Stimulated activated CD8-positive, alpha-beta memory T cell treated with anti-CD3 and anti-CD28 coated beads, Interleukin-4, amount 100 ng/mL, for 1 hour (primary cell): ENCODE measurements at places on chromosomes 2 and 18.

GRCh38 chr2:104378853-104379374, 475.0 kb upstream of the POU3F3 start:
- no peak for DNase-seq

DNA sequence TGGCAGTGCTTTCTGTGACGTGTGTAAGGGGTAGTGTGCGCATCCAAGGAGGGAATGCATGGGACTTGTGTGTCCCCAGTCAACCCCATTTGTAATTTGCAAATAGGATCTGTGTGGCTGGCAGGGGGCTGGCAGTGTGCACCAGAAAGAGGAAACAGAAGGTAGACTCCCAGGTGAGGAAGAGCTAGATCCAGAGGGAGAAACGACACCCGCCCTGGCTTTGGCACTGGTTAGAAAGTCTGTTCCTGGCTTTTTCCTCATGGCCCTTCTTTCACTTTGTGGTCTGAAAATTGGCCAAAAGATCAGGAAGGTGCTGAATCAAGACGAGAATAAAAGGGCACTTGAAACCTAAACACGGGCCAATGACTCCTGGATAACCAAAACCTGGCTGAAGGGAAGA, 33.3 kb downstream of the PRKCE start:
- no peak for DNase-seq

DNA sequence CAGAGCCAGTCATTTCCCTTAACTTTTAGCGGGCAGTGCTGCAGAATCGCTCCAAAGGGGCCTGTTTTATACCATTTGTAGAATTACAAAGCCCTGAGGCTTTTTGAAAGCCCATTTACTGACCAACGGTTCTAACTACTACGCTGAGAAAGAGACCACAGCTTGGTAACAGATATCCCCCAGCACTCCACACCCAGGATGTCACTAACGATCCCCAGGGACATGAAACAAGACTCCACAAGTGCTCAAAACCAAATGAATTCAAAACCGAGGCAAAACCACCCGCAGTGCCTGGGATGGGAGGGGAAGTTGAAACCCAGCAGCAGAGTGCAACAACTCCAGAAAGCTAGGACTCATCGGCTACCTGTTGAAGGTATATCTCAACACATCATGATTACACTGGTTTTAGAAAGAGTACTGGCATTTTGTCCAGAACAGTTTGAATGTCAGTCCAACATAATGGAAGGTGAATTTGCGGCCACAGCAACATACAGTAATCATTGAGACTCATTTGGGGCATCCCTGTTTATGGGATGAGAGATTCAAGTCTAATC, 33.6 kb upstream of the LRP2 start:
- DNase-seq, result no peak

GRCh38 chr2:88540346-88540745, 86.9 kb downstream of the EIF2AK3 start:
- no peak for DNase-seq

DNA sequence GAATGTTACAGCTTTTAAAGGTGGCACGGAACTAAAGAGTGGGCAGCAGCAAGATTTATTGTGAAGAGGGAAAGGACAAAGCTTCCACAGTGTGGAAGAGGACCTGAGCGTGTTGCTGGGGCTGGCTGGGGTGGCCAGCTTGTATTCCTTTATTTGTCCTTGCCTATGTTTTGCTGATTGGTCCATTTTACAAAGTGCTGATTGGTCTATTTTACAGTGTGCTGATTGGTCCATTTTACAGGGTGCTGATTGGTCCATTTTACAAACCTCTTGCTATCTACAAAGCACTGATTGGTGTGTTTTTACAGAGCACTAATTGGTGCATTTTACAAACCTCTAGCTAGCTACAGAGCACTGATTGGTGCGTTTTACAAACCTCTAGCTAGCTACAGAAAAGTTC, 109.7 kb upstream of the DDX18 start:
- no peak for DNase-seq

- no peak for DNase-seq
Measured at GRCh38 chr2:128531856-128532255, 213.2 kb upstream of the HS6ST1 start.

DNA sequence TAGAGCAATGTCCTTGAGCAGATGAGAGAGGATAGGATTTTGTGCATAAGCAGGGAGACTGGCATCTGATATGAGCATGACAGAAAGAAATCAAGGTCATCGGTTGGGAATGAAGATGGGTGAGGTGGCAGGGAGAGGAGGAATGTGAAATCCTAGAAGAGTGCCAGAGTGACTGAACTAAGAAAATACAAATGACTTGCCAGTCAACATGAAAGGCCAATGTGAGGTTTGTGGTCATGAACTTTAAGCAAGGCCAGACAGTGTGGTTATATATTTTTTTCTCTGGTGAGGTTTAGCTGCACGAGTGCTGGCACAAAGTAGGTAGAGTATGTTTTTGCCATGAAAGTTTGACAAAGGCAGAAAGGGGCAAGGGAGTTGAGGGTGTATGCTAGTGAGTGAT, 21.2 kb downstream of the QPCT start:
- no peak for DNase-seq

DNA sequence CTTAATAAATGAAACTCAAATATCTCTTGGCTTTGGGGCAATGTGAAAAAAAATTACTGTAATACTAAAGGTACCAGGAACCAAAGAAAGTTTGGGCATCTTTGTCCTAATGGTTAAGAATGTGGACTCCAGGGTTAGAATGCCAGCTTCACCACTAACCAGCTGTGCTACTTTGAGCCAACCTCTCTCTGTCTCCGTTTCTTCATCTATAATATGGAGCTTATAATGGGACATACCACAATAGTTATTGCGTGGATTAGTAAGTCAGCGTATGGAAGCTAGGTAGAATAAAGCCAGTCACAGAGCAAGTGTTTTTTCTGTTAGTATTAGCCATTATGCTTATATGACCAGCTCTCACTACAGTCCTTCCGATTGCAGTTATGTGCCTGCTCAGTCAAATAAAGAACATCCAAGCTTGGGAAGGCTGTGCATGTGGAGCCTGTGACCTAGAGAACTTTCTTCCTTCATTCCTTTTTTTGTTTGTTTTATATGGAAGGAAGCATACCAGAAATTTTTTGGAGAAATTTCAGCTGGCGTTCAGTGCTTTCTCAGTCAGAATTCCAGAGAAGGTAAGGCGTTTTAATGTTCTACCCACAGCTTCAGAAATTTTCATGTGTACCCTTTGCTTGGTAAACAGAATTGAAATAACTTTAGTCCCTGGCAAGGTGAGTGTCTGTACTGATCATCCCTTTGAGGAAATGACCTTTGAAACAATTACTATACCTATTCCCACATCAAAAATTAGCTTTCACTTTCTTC, 114.0 kb upstream of the RND3 start:
- DNase-seq, result no peak

GRCh38 chr2:189402932-189403331, 38.3 kb upstream of the WDR75 start:
- no peak for DNase-seq

DNA sequence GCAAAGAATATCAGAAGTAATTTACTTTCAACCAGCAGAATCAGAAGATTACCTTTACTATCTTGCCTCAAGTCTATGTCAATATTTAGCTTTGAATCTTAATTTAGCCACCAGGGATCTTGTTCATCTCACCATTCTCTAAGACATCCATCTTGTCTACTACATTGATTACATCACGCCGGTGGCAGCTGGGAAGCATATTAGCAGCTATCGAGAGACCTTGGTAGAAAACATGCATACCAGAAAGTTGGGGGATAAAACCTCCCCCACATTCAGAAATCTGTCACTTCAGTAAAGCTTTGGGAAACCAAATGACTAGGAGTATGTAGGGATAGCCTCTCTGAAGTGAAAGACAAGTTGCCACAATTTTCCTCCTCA, 703.8 kb upstream of the FSHR start:
- no peak for DNase-seq

GRCh38 chr2:194464964-194465638, 1191.9 kb upstream of the SLC39A10 start:
- DNase-seq, result no peak

GRCh38 chr2:202377207-202377761, 1.2 kb downstream of the BMPR2 start:
- no peak for DNase-seq

- no peak for DNase-seq
Measured at GRCh38 chr2:108288534-108289106, at the start of gene SULT1C2. Gene SULT1C2 (plus strand): TSS chr2:108288895. CDS start chr2:108293668, 4,773 bp downstream.

GRCh38 chr2:135909976-135910375, 33.7 kb upstream of the MCM6 start:
- no peak for DNase-seq

- no peak for DNase-seq
Measured at GRCh38 chr2:191029280-191029950, 15.4 kb upstream of the STAT1 start.

DNA sequence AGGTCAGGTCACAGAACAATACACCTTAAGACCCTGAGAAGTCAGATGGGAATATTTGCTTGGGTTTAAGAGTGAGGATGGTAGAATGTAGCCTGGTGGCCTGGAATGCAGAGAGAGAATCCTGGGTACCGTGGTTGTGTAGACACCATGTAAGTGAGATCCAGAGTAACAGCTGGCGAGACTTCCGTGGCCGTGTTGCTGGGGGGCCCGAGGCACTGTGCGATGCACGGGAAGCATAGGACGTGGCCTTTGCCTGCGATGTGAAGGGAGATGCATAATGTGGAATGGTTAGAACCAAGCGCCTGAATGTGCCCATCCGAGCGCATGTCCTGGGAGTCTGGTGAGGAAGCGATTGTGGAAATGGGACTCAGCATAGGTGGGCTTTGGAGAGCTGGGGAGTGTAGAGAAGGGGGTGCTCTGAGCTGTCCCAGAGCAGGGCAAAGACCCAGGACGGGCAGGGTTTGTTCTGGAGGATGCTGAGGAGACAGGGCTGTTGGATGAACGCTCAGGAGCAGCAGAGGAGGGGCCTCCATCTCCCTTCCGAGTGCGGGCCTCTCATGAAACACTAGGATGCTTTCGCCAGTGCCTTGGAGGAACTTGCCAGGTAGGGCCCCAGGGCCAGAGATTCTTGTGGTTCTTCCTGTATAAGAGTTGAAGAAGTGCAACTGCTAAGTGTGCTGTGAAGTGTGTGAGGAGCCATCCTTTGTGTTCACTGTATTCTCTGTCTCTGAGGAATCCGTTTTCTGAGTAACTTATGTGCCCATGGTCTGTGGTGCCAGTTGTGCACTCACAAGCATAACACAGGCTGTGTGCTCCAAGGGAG, 7.1 kb downstream of the RNF144A start:
- no peak for DNase-seq

- peak; percentile 8 for DNase-seq
Measured at GRCh38 chr2:240739797-240740196, 48.1 kb downstream of the AQP12A start.

DNA sequence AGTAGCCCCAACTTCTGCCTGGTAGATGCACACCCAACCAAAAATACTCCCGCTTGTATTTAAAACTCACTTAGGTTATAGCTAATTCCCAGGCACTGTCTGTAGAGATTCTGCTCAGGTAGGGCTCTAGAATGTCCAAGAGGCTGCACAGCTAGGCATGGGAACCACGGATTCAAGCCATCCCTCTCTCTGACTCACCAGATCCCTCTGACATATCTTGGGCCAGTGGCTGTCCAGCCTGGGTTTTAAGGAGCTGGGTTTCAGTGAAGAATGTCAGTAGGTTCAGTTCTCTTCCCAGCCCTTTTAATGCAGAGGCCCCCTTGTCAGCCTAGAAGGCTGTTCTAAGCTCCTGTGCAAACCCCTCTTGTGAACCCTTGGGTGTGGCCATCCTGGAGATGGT, 15.9 kb upstream of the IL1R1 start:
- DNase-seq, result no peak

DNA sequence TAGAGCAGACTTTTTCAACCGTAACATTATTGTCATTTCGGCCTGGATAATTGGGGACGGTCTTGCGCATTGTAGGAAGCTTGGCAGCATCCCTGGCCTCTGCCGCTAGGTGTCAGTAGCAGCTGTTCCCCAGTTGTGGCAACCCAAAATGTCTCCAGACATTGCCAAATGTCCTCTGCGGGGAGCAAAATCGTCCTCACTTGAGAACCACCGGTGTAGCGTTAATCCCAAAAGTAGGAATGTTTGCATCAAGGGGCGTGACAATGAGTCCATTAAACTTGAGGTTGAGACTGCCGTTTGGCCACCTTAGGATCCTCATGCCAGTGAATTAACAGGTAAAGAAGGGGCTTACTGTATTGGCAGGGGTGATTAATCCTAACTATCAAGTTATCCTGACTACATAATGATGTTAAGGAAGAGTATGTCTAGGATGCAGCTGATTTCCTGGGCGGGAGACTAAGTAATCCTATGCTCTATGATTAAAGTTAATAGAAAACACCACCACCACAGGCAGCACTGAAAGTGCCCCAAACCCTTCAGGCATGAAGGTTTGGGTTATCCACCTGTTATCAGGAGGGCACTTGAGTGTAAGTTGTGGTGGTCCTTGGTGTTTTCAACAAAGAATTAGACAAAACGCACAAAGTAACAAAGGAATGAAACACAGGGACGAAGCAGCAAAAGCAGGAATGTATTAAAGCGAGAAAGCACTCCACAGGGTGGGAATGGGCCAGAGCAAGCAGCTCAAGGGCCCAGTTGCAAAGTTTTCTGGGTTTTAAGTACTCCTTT, 4.9 kb upstream of the ZC3H8 start:
- peak; percentile 50 for DNase-seq

- DNase-seq, result no peak
Measured at GRCh38 chr2:235903782-235904584, 264.2 kb downstream of the GBX2 start.

GRCh38 chr2:235096447-235096846, 144.6 kb downstream of the SH3BP4 start:
- DNase-seq, result no peak

GRCh38 chr2:30177440-30177839, 30.6 kb downstream of the YPEL5 start:
- no peak for DNase-seq

DNA sequence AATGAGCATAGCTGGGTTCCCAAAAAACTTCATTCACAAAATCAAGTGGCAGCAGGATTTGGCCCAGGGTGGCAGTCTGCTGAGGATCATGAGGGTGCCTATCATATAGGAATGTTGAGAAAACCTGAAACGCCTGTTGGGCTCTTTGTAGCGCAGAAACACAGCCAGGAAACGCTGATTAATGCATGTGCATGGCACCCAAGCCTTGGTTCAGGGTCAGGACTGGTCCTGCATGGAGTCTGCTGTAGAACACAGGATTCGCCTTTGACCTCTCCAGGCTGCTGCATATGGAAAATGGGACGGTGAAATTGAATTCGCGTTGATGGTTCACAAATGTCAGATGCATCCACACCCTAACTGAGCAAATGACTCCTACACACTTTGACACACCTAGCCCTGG, 227.9 kb upstream of the COPS8 start:
- DNase-seq, result no peak

DNA sequence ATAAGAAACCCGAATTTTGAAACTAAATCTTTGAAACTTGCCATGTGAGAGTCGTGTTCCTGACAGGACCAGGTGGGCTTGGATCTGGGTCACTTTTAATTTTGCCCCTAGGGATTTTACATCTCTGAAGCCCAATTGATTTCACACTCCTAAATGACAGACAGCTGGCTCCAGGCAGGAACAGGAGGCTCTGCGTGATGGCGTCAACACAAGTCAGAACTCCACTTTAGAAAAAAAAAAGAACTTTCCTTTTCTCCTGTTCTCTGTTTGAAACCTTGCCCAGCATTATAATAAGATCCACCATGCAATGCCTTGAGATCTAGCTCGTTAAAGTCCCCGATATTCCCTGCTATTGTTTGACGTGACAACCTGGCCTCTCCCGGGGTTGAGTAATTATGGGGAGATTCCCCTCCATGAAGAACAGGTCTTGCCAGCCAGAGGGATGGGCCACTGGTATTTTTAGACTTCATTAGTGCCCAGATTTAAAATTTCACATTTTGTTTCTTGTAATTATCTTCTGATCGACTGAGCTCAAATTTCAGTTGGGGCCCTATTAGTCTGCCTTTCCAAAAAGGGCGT, 260.3 kb downstream of the KLHL29 start:
- DNase-seq, result no peak

- DNase-seq, result no peak
Measured at GRCh38 chr2:38797250-38797676, 19.3 kb downstream of the GEMIN6 start.
